SK-N-MC (cell line): ENCODE measurements at places on chromosomes 1 and 21.

DNA sequence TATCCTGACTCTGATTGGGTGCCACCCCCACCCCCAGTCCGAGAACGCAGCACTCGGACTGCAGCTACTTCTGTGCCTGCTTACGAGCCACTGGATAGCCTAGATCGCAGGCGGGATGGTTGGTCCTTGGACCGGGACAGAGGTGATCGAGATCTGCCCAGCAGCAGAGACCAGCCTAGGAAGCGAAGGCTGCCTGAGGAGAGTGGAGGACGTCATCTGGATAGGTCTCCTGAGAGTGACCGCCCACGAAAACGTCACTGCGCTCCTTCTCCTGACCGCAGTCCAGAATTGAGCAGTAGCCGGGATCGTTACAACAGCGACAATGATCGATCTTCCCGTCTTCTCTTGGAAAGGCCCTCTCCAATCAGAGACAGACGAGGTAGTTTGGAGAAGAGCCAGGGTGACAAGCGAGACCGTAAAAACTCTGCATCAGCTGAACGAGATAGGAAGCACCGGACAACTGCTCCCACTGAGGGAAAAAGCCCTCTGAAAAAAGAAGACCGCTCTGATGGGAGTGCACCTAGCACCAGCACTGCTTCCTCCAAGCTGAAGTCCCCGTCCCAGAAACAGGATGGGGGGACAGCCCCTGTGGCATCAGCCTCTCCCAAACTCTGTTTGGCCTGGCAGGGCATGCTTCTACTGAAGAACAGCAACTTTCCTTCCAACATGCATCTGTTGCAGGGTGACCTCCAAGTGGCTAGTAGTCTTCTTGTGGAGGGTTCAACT is 2.1 kb downstream of the RBM15 start:
- no peak for DNase-seq

DNA sequence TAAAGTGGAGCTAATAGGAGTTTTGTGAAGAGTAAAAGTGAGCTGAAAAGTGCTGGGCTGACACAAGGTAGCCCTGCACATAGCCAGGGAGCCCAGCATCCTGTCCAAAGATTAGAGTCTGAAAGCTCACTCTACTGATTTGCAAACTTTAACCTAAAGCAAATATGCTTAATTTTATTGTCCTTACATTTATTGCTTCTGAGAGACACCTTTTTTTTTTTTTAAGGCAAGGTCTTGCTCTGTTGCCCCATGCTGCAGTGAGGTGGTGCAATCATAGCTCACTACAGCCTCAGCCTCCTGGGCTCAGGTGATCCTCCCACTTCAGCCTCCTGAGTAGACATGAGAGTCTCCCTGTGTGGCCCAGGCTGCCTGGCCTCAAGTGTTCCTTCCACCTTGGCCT is 16.5 kb downstream of the MGST3 start:
- no peak for DNase-seq

DNA sequence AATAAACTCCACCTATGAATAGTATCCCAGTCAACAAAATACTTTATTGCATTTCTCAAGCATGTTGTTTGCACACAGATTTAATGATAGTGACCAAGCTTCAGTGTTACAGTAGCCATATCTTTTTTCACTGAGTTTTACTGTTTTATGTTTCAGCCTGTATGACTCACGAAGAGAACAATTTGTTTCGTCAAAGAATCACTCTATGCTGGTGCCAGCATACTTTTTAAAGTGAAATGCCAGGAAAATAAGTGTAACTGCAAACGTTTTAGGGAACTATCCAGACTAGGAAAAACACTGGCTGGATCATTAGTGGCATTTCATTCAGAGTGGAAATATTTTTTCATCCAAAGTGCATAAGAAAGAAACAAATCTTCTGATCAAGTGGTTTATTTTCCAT is 210.8 kb downstream of the COL11A1 start:
- DNase-seq = no peak

DNA sequence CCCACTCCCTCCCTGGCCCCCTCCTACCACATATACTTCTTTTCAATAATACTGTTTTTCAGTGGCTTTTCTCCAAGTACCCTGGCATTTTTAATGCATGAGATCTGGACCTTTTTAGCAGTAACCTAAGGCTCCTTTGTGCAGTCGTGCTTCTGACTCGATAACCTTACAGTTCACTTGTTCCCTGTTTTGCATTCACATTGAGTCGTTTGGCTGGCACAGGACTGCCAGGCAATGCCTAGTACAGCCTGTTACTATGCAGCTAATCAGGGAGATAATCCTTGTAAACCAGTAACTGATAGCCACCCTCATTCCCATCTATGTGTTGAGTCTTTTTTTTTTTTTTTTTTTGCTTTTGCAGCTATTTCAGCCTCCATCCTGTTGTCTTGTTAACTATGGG is 3.7 kb downstream of the ATP1B1 start:
- no peak for DNase-seq

DNA sequence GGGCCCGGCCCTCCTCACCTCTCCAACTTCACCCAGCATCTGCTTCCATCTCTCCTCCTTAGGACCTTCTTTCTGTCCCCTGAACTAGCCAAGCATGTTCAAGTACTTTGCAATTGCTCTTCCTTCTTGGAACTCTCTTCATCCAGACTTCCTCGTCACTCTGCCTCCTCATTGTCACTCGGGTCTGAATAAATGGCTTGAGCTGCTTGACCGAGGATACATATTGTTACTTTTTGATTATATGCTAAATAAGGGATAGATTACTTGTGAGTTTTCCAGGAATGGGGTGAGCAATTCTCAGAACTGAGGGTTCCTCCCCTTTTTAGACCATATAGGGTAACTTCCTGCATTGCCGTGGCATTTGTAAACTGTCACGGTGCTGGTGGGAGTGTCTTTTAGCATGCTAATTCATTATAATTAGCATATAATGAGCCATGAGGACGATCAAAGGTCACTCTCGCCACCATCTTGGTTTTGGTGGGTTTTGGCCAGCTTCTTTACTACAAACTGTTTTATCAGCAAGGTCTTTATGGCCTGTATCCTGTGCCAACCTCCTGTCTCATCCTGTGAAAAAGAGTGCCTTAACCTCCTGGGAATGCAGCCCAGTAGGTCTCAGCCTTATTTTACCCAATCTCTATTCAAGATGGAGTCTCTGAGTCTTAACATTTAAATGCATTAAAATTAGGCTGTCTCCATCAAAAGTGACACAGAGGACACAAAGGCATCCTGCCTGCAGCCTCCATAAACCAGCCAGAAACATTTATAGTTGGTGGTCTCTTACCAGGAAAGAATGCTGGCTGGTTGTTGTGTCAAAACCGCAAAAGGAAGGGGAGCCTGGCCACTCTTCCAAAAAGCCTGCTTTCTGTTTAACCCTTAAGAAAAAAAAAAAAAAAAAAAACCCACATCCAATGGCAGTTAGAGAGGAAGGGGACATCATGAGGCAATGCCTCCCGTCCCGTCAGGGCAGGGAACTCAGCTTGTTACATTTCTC is 179.3 kb downstream of the KAZN start:
- DNase-seq = no peak

DNA sequence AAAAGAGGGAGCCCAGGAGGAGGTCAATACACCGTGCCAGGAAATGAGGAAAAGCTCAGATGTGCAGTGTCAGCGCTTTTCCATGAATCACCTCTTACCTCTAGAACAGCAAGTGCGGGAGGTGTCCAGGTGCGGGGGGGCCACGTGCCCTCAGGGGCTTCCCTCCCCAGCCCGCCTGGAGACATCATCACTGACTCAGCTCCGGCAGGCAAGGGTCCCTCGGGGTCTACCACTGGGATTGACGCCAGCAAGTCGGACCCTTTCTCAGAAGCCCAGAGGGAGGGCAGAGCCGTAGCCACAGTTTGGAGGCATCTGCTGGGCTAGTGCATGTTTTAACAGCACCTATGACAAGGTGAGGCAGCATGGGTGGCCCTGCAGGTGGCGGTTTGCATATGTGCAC is 67.4 kb upstream of the TRAPPC10 start:
- no peak for DNase-seq

DNA sequence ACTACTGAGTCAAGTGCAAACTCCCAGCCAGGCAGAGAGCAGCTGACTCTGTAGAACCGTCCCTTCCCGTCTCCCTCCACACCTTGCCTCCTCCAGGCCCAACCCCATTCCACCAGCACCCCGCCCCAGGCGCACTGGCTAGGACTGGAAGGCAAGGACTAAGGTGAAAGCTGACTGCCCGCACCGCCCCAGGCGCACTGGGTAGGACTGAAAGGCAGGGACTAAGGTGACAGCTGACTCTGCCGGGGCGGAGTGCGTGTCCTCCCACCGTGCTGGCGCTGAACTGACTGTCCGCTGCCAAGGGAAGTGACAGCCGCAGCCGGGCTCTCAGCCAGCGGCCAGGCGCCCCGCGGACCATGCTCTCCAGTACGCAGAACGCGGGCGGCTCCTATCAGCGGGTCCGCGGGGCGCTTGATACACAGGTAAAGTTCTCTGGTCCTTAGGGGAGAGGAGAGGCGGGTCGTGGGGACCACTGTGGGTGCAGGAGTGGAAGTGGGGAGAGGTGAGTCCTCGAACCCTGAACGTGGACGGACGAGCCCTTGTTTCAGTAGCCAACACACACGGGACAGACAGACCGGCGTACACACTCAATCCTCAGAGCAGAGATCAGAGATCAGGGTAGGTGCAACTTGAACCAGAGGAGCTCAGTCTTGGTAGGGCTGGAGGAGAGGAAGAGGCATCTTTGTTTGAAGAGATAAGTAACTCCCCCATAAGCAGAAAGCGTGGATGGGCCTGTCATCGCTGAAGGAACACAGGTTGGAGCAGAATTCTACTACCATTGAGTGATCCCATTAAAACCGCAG is 58.0 kb downstream of the RBM11 start:
- DNase-seq = no peak

DNA sequence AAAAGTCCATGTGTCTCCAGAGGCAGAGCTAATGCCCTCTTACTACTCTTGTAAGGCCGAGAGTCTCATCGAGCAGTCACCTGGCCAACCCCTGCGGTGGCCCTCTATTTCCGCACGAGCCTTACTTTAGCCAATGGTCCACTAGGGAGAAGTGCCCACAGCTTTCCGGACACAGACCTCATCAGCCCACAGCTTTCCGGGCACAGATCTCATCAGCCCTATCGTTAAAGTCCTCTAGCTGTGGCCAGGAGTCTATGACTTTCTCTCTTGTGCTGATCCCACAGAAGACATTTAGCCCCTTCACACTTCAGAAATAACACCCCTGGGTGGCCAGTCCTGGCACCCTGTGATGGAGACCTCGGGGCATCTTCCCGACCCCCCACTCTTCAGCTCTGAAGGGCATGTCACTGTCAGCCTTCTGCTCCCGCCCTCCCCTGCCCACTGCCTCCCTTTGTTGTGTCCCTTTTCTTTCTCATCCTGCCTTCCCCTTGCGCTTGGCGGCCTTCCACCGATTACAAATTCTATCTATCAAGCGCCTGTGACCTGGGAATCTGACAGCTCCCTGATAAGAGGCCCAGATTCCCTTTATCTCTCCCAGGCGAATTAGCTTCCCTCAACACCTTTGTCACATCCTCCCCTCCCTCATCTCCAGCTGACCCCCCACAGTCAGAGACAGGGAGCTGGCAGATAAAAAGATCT is 161.0 kb downstream of the PLXNA2 start:
- no peak for DNase-seq

- peak; percentile 44 for DNase-seq
Measured at GRCh38 chr1:17696417-17697301, 58.5 kb upstream of the ACTL8 start.

GRCh38 chr1:21919520-21919919 is 17.6 kb downstream of the HSPG2 start:
- DNase-seq = no peak
